T47D (cell line): ENCODE measurements at places on chromosomes 12 and 14.

- DNase-seq: no peak
Measured at GRCh38 chr12:22658214-22658613, 33.2 kb downstream of the ETNK1 start.

- no peak for DNase-seq
Measured at GRCh38 chr14:68279437-68279720, 459.8 kb downstream of the RAD51B start.

DNA sequence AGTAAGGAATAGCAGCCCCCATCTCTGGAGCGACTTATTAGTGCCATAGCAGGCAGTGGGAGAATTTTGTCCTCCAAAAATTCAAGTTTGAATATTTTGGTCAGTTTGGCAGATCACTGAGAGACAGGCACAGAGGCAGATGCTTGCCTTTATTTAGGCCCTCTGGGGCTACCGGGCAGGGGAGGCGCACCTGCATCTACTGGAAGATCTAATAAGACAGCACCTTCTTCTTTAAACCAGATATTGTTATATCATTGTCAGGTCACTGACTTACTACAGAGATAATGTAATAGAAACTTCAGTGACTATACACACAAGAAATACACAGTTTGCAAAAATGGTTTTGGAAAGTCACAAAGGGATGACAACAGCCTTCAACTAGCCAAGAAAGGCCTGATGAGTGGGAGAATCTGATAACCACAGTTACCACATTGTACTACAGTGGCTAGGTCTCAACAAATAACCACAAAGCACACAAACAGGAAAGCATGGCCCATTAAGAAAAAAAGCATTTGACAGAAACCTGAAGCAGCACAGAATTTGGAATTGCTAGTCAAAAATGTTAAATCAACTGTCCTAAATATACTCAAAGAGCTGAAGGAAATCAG lies 56.8 kb downstream of the CDK17 start:
- DNase-seq: no peak

- DNase-seq: no peak
Measured at GRCh38 chr12:7758766-7759140, 6.3 kb upstream of the NANOGNB start.

- DNase-seq: no peak
Measured at GRCh38 chr12:72829838-72830237, 557.7 kb downstream of the TRHDE start.

DNA sequence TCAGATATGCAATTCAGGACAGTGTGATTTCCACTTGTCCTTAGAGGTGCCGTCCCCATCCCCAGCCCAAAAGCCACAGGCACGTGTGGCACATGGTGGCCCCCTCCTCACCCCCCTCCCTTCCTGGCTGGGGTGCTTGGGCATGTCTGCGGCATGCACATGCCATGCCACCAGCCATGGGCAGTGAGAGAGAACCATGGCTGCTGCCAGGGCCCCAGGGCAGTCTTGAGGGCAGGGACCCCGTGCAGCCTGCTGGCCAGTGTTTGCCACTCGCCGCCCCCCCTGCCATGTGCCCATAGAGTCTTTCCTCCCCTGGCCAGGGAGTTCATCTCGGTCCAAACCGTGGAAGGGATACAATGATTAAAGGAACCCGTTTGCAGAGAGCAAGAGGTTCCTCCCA lies 41.5 kb downstream of the TNFAIP2 start:
- DNase-seq: no peak

GRCh38 chr14:27715561-27715960 lies 1051.0 kb upstream of the FOXG1 start:
- DNase-seq: no peak

GRCh38 chr12:47876440-47876960 lies 28.3 kb downstream of the VDR start:
- no peak for DNase-seq

DNA sequence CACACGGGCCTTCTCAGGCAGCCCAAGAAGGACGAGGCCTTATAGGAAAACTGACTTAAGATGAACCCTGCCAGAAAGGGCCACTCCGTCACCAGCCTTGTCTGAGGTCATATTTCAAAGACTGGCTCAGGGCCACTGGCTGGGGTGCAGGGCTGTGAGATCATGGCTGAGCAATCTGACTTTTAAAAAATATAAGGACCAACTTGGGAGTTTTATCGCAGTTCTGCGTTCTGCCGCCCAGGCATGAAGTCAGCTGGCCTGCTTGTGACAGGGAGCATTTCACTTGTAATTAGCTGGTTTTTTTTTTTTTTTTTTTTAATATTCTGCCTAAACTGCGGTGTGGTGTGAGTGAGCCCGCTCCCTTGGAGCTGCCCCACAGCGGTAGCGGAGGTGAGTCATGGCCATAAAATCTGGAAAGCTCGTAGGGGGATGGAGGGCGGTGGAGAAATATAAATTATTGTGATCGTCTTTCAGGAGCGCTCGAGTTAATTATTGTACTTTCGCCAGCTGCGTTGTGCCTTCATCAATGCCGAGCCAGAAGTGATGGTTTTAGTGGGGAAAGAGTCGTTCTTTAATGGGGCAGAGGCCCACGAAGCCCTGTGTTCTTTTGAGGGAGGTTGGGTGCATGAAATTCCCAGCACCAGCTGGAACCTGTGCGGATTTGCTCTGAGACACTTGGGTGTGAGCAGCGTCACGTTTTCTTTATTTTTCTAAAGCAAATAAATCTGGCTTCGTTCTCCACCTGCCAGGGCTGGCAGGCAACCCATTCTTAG lies 231.9 kb downstream of the C12orf75 start:
- DNase-seq: no peak

- no peak for DNase-seq
Measured at GRCh38 chr12:84638811-84639368, 273.7 kb downstream of the SLC6A15 start.

DNA sequence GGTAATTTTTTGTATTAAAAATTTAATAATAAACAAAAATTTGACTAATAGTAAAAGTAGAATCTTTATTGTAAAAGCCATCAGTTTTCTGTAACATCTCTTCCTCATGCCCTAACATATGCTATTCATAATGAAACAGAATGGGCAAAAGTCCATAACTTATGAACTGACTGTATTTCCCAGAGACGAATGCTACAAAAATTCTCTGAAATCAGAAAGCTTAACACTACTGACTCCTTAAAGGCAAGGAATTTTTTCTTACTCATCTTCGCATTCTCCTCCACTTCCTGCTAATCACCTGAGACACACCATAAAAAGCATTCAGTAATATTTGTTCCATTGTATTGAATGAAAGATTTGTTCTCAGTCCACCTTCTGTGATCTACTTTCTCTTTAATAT lies 17.6 kb downstream of the MON2 start:
- DNase-seq: no peak

DNA sequence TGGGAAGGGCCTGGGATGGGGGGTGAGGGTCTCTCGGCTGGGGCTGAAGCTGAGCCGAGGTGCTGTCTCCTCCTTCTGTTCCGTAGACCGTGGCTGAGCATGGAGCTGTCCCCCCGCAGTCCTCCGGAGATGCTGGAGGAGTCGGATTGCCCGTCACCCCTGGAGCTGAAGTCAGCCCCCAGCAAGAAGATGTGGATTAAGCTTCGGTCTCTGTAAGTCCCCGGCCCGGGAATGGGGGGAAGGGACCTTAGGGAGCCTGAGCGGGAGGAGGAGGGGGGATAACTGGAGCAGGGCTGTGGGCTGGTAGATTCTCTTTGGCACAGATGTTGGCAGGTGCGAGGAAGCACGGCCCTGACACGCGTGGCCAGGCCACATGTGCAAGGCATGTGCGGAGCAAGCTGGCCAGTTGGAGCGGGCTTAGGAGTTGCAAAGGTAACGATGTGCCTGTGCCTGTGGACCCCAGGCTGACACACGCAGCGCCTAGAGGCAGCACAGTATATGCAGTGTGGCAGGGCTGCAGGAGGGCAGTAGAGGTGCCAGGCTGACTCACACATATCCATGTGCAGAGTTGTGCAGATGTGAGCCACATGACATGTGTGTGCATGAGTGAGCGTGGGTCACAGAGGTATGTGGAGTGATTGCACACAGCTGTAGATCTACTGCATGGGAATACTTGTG lies 512 bp downstream of the PDE1B start:
- no peak for DNase-seq

DNA sequence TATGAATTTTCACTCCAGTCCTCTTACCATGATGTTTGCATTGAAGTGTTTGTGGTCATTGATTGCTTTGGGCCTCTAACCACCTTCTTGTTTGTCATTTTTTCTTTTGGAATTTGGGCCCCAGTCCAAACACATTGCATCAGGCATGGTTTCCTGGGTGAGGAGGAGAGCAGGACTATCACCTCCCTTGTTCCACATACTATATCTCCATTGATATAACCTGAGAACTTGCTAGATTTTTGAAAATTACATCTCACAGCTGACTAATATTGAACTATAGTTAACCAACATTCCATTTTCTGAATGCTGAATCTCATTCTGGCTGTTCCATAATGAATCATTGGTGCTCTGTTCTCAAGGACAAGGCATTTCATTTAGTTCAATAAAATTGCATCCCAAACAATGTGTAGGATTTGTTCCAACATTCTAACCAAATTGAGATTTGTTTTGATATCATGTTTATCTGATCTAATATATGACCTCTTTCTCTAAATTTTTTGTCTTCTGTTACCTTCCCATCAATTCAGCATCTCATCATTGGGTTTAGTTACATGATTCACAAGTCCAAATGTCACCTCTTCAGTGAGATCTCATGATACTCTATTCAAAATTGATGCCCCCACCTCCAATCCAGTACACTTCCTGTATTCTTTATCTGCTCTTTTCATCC lies 329.0 kb downstream of the ZFP36L1 start:
- DNase-seq: peak; percentile 95

GRCh38 chr14:64706593-64707193 lies 2.5 kb downstream of the PLEKHG3 start:
- no peak for DNase-seq

- no peak for DNase-seq
Measured at GRCh38 chr12:55443776-55444175, at the start of gene OR6C2. OR6C2 (plus strand) TSS chr12:55444076; CDS start chr12:55452214, 8,138 bp downstream.

- DNase-seq: no peak
Measured at GRCh38 chr12:13851828-13852227, 129.6 kb downstream of the GRIN2B start.
